ENCODE measurements at places on chromosomes 2 and 18.

- DNase-seq = no peak
Measured at GRCh38 chr2:122340246-122340645, 584.8 kb downstream of the TSN start.

DNA sequence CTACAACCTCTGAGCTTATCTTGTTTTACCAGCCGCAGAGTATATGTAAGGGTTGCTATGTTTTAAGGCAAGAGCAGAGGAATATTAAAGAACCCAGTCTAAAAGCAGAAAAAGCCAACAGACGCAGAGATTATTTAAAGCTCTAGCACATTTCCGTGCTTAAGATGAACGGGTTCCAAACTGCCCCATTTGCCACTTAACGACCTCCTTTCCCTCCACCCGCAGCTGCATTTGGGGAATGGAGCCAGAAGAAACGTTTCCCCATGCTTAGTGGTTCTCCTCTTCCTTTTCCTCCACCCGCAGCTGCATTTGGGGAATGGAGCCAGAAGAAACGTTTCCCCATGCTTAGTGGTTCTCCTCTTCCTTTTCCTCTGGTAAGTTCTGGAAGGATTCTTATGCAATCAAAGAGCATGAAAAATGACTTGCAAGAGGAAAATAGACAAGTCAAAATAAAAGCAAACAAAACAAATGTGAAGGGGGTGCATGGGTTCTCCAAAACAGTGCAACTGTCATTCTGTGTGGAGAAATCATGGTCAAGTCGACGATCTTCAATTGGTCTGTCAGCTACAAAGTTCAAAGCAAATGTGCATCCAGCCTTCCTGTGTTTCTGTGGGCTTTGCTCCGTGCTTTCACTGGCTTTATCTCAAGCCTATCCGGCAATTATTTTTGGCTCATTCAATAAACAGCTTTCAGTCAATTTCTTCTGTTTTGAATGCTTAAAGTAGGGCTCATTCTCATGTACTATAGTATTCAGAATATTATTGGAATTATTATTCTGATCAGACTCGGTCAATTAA is 57.8 kb downstream of the DIPK1C start:
- DNase-seq = no peak

GRCh38 chr2:43041661-43042360 is 184.6 kb downstream of the ZFP36L2 start:
- no peak for DNase-seq

GRCh38 chr2:171341394-171342066 is 92.3 kb downstream of the METTL8 start:
- DNase-seq = peak; percentile 45

DNA sequence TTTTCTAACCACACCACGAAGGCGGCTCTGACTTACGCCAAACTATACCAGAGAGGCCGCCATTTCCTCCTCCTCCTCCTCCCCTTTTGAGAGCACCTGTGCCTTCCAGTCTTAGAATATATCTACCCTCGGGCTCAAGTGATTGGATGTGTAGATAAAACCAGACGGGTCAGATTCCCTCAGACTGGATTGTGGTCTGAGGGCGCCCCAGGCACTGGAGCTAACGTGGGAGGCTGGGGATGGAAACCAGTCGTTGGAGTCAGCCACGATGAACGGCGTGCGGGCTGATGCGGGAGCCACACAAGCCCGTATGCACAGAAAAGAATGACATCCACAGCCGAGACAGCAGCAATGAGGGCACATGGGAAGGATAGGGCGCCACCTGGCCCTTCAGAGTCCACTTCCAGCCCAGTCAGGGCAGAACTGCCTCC is 12.3 kb upstream of the ODC1 start:
- no peak for DNase-seq

DNA sequence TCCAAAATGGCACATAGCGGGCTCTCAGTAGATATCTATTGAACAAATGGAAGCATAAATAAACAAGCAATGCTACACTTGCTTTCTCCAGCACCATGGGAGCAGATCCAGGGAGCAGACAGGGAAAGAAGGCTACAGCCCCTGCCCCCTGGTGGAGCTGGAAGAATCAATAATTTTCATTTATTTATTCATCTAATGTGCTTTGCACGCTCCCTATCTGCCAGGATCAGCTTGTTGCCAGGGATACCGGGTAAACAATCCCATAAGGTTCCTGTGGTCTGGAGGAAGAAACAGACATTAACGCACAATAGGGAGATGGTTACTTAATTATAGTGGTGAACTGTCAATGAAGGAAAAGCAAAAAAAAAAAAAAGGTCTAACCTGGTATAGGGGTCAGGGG is 40.1 kb upstream of the CLASP1 start:
- peak; percentile 78 for DNase-seq

GRCh38 chr18:58416704-58417683 is 211.9 kb downstream of the ALPK2 start:
- DNase-seq = no peak

- DNase-seq = peak; percentile 10
Measured at GRCh38 chr18:71079606-71080005, 790.8 kb downstream of the SOCS6 start.

GRCh38 chr2:119487434-119488244 is 36.6 kb downstream of the SCTR start:
- no peak for DNase-seq

DNA sequence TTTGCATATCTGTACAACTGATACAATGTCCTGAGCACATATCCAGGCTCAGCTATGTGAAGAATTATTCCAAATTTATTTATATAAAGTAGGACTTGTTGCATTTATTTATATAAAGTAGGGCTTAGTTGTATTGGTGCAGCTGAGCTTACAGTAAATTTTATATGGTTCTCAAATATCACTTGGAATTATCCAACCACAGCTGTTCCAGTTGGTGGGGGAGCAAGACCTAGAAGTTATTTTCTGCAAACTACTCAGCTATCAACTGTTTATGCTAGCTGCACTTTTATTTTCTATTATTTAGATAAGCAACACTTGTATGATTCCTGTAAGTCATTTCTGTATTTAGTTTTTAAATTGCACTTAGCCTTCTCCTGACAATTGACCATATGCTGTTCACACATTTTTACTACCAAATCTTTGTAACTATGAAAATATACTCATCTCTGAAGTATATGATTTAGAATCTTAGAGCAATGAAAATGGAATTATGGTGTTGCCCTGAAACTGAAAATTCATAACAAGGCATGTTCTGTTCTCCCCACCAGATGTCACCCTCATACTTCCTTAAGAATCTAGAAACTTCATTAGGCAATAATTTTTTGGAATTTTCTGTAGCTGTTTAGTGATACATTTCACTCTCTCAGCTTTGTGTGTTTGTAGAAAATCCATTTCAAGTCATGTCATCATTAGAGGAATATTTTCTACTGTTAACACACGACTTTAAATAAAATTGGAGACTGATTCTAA is 157.0 kb upstream of the CBLN2 start:
- no peak for DNase-seq

- no peak for DNase-seq
Measured at GRCh38 chr18:57648414-57648813, 26.8 kb upstream of the NARS1 start.

DNA sequence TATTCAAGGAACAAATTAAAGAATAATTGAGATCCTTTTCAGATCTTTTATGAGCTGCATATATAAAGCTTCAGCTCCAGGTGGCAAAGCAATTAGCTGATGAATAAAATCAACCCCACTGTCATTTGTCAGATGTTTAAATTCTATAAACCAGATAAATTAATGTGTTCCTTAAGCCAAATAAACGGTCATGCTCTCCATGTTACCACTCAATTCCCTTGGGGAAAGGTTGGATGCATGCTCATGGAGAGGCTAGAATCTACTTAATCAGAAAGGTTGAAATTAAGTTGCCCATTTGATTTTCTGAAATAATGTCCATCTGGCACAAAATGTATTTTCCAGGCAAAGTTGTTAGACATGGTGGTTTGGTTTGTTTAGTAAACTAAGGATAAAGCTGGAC is 282.5 kb upstream of the SPRED2 start:
- no peak for DNase-seq

- no peak for DNase-seq
Measured at GRCh38 chr18:23225503-23225902, 90.2 kb downstream of the CABLES1 start.

GRCh38 chr2:120497261-120497977 is 151.5 kb downstream of the INHBB start:
- DNase-seq = no peak

DNA sequence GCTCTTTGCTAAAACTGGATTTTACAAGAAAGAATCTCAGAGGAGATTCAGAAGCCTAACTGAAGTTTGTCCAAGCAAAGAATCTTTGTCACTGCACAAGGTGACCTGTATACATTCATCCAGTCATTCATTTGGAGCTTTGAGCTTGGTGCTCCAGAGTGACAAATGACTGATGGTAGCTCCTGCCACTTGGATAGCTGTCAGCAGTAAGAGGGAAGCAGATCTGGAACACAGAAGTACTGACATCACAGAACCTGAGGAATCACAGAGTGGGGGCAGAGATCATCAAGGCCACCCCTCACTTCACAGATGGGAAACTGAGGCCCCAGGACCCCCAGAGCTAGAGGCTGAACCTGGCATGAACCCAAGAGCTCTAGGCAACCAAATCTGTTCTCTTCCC is 28.8 kb upstream of the IGFBP2 start:
- no peak for DNase-seq

GRCh38 chr2:112924821-112925220 is 13.9 kb downstream of the IL37 start:
- DNase-seq = no peak

DNA sequence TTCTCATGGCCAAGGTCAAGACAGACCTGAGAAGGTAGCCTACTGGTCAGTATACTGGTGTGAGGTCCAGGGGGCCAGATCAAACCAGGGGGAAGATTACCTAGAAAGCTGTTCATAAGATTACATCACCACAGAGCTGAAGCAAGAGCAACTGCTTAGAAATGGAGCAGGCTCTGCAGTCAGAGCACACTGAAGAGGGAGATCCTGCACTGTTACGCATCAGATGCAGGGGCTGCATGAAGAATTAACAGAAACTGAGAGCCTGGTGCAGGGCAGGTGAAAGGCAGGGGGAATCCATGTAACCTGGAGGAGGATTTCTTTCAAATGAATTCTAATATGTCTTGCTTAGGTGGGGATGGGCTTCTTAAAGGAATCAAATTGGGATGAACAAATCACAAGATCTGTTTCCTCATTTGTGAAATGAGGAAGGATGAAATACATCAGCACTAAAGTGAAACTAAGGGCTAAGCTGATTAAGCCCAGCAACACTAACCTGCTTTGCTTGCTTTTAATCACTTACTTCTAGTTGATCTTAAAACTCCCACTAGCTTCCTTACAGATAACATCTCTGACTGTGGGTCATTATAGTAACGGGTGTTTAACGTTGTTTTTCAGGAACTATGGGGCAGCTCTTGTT is 74.3 kb upstream of the ADAM23 start:
- no peak for DNase-seq

DNA sequence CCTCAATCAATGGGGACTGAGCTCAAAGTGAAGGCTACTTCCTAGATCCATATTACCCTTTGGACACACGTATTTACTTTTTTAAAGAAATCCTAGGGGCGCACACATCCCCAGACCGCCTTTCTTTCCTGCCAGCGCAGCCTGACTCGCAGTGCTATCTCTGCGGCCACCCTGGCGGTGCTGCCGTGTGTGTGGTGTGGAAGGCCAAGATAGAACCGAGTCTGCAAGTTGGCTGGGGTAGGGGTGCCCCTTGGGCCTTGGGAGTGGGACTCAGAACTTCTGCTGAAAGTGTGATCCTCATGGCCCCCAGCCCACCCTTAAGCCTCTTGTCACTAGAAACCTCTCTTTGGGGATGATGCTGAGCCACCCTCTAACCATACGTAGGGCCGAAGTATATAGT is 143.7 kb downstream of the KLHL29 start:
- DNase-seq = no peak

Data from D341Med (cell line).